ENCODE measurements at places on chromosomes 11 and 22.

DNA sequence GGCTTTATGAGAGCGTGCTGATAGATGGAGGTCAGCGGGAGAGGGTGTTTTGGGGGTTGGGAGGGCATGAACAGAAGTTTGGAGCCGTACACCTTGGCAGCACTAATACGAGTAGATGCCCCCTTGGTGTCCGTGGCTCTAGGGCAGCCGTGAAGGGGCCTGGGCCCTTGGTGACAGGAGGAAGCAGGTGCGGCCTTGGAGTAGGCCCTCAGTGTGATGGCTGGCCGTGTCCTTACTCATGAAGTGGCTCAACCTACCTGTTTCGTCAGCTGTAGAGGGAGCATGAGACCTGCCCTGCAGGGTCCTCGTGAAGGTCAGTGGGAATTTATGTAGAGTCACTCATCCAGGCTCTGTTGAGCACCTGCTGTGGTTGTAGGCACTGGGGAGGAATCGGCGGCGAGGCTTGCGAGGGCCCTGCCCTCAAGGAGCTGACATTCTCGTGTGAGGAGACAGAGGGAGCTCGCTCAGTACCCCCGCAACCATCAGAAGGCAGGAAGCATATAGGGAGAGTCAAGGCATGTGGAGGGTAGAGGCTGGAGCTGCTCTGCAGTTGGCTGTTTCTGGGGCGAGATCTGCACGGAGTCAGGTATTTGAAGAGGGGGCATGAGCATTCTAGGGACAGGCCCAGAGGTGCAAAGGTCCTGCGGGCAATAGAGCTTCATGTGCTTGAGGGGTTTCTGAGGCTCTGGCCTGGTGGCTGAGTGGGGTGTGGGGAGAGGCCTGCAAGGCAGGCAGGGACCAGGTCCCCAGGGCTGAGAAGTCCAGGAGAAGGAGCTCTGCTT, 39.6 kb downstream of the TBC1D22A start:
- no peak for DNase-seq

DNA sequence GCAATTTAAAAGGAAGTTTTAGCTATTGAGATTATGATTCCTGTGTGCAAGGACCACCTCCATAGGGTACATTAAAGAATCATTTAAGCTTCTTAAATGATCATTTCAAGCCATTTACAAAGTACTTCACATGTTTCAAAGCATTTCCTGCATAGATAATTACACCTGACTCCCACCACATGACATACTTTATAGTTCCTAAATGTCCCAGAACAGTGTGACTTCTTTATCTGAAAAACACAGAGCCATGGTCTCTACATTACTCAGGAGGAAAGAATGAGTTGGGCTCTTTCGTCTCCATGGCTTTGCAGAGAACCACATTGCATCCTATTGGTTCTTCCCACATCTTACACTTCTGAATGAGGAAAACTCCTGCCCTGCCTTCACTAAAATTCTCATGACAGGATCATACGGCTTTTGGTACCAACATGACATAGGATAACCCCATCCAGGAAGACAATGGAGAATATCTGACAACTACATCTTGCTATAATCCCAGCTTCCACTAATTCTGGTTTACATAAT, 88.6 kb downstream of the ETS1 start:
- no peak for DNase-seq

GRCh38 chr11:75275581-75275980, 35.0 kb downstream of the TPBGL start:
- peak; percentile 30 for DNase-seq

- DNase-seq: no peak
Measured at GRCh38 chr11:64686466-64687170, 36.4 kb downstream of the NRXN2 start.

DNA sequence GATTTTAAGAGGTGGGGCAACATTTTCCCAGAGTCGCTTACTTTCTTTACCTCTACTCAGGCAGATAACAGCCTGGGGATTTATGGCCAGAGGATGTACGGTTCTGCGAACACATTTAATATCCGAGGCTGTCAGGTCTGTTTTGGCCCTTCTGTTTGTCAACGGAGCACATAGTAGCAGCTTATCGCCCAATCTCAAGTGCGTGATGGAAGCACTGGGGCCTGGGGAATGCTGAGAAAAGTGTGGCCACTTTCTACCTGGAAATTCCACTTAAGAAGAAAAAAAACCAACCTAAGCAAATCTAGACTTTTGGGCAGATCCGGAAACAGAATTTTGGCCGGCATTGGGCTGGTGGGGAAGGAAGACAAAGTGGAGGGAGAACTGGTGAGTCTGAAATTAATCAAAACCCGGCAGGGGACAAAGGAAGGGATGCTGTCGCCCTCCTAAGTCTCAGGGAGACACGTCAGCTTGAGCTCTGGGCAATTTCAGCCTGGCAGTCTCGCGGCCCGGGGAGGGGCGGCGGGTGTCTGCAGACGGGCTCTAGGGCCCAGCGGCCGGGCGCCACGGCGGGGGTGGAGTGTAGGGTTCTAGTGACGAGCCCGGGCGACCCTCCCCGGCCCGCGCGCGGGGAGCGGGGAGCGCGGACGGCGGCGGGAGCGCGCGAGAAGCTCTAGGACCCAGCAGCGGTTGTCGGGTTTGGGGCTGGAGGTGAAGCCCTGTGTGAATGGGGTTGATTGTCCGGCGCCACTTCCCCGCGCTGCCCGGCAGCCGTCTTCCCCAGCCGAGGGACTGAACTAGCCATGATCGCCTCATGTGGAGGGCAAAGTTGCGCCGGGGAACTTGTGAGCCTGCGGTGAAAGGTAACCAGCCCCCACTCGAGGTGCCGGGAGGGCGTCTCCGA, at the start of gene AMOTL1:
Gene AMOTL1 (plus strand): TSS at position 656 of the 901 bp plus-strand sequence. CDS start 156 bp downstream, at position 812.
- no peak for DNase-seq
